Fibroblast of lung (primary cell): ENCODE measurements at places on chromosomes 12 and 14. TPM values are rescaled to one million over a fixed set of nuclear protein-coding genes. Genes with fewer than 3 reads are reported as not detected.

DNA sequence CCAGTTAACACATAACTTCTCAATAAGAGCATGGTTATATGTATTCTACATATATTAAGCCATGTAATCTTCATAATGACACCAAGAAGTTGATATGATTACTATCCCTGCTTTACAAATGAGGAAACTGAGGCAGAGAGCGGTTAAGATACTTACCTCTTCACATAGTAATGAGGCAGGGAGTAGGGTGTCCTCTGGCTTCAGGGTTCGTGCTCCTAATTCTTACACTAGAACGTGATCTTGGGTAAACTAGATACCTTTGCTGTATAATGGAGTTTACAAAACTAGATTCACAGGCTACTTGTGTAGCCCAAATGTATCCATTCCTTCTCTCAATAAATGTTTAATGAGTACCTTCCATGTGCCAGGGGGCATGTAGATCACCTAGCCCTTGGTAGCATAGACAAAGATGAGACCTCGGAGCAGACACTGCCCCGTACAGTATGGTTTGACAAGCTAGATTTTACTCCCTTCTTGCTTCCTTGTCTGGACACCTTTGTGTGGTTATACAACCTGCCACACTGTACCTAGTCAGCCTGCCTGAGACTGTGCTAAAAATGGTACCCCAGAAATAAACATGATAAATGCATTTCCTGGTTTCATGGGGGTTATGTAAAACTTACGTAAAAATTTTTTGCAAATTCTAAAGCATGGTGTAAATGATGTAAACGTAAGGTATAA is 991.8 kb downstream of the VRK1 start:
- no peak for DNase-seq

GRCh38 chr14:36451310-36452065 is 68.5 kb downstream of the NKX2-1 start:
- DNase-seq = no peak

DNA sequence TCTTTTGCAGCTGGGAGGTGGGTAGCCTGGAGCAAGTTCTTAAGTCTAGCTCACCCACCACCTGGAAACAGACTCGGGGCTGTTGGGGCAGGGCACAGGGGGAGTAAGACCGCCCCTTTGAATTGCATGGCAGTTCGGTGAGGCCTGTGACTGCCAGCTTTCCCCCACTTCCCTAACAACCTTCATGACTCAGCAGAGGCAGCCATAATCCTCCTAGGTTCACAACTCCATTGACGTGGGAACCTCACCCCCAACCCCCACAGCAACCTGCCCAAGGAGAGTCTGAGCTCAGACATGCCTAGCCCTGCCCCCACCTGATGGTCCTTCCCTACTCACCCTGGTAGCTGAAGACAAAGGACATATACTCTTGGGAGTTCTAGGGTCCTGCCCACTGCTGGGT is 87.4 kb downstream of the NELL2 start:
- DNase-seq = no peak

GRCh38 chr12:129641926-129642325 is 261.9 kb downstream of the TMEM132D start:
- no peak for DNase-seq

DNA sequence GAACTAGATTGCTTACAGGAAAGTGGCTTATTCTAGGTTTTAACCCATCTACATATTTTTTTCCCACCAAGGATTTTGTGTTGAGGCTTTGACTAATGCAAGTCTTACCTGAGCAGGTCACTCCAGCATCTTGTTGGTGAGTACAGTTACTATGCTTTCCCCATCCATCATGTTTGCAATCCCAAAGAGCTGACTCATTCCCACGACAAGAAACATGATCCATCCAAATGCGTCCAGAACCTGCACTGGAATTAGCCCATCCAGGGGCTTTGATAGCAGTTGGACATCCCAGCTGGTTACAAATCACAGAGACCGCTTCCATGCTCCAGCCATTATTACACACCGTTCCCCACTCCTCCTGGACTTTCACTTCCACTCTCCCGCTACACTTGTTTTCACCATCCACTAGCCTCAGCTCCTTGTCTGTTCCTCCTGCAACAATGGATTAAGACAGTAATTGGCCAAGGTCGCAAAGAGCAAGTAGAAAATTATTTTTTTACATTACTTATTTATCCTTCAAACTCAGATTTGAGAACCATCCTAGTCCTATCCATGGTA is 2.5 kb downstream of the CD163 start:
- DNase-seq = no peak

DNA sequence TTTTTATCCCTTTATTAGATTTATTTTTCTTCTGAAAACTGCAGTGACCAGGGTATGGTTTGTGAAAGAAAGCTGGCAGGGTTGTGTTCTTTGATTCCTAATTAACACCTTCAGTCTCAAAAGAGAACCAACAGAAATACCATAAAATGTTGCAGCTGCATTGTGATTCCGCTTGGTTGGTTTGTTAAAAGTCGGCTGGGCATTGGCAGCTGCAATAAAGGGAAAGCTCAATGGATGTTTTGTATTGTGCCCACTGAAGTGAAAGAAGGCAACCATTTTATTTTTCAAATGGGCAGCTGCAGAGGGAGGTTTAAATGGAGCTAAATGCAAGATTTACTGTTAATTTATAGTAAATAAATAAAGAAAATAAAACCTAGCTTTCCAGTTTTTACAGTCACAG is 16.7 kb downstream of the LGR5 start:
- DNase-seq = no peak

- no peak for DNase-seq
Measured at GRCh38 chr12:120797677-120798642, 72.3 kb downstream of the ACADS start.

Gene SIX4
- total RNA-seq = 9.2 and 18.3 TPM in 2 replicates

Gene TOMM20L
- not detected in 2 replicates for total RNA-seq
